ENCODE measurements at places on chromosomes 7 and 10.

DNA sequence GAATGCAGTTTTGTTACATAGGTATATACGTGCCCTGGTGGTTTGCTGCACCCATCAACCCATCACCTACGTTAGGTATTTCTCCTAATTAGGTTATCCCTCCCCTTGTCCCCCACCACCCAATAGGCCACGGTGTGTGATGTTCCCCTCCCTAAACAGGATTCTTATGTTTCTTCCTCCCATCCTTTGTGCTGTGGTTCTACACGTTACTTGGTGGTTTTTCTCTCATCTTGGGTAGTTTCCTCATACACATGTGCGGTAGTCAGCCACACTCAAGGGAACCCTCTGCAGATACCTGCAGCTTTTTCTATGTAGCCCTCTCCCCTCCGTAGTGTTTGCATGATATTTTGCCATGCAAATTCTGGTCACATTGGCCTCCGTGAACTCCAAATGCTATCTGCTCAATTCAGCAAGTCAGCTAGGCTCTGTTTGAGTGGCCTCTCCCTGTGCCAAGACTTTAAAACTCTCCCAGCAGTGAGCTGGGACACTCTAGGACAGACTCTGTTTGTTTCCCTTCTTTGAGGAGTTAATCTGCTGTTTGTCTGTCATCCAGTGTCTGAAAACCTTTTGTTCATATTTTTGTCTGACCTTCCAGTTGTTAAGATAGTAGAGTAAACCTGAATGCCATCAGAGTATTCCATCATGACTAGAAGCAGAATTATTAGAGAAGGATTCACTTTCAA is 41.0 kb downstream of the RABGEF1 start:
- no peak for DNase-seq

DNA sequence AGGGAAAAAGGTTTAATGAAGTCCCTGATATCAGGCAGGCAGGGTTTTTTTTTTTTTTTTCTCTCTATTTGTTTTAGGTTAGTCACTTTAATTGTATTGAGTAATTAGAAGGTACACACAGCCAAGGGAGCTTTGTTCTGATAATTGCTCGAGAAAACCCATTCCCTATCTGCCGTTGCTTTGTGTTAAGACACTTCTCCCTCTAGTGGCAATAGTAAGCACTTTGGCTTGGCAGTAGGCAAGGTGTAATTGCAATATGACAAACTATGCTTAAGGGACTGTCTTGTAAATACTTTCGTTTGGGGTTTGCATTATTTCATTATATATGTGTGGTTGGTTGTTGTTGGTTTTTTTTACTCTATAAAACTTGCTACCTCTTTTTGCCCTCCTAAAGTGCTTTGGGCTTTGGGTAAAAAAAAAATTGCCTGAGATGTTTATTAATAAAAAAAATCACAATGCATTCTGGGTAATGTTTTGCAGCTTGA is 113.4 kb downstream of the BTRC start:
- no peak for DNase-seq

- no peak for DNase-seq
Measured at GRCh38 chr7:121366852-121367431, 29.2 kb downstream of the FAM3C start.

- no peak for DNase-seq
Measured at GRCh38 chr7:131774419-131775220, 218.2 kb upstream of the PODXL start.

DNA sequence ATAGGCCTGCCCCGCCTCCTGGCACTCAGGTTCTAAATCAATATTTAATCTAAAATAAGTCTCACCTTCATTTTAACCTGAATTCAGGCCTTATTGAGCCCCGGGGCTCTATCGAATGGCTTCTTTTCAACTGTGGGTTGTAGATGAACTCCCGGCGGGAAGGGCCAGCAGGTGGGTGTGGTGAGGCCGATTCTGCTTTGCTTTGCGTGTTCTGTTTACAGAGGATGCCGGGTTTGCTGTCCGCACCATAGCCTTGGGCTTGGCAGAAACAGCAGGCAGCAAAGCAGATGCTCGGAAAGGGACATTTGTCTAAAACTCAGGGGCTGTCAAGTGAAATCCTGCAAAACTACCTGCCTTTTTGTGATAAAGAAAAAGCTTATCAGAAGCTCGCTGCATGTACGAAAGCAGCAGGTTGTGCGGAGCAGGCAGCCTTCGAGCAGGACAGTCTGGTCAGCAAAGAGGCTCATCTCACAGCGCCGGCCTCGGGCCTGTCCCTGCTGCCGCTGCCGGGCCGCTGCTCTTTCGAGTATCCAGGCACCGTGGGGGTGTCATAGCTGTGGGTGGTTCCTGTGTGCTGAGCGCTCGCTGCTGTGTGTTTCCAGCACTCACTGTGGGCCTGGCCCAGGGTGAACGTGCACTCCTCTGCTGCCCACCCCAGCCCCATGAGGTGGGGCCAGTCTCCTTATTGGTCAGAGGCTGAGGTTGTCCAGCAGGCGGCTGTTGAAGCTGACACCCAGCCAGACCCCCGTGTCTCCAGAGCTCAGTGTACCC is 434.8 kb upstream of the FOXK1 start:
- no peak for DNase-seq

DNA sequence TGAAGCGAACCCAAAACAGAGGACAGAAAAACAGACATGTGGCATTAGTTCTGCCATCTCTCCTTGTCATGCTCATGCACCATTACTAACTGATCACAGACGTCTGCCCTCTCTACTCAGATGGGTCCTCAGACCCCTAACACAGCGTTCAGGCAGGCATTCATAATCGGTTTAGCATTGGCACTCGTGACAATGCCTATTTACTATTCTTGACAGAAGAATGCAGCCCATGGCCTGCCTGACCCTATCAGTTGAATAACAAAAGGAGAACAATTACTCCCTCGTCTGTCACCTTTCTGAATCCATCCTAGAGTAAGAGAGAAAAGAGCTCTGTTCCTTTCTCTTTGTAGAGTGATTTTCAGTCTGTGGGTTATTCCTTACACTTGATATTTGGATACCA is 194.6 kb upstream of the PHYHIPL start:
- DNase-seq = no peak
